IMR-90 (cell line): ENCODE measurements at places on chromosomes 3 and 15. TPM values are rescaled to one million over a fixed set of nuclear protein-coding genes. Genes with fewer than 3 reads are reported as not detected.

DNA sequence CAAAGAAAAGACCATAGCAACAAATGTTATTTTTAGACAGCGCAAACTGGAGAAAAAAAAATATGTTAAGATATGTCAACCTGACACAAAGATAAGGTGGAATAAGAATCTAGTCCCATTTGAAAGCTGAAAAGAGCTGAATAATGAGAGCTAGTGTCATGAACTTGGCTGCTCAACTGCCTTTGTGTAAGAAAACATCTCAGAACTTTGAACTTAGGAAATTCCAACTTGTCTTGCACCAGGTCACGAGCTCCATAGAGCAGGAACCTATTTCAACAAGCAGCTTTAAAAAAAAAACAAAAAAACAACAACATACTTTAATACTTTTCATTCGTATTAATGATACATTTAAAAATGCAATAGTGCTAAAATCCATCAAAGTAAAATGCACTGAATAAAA is 79.5 kb downstream of the ZNF280D start:
- no peak for DNase-seq

The GRK7 gene
- not detected in 2 replicates for polyA plus RNA-seq

GRCh38 chr3:43316783-43317460 is 30.6 kb downstream of the SNRK start:
- DNase-seq, result no peak

DNA sequence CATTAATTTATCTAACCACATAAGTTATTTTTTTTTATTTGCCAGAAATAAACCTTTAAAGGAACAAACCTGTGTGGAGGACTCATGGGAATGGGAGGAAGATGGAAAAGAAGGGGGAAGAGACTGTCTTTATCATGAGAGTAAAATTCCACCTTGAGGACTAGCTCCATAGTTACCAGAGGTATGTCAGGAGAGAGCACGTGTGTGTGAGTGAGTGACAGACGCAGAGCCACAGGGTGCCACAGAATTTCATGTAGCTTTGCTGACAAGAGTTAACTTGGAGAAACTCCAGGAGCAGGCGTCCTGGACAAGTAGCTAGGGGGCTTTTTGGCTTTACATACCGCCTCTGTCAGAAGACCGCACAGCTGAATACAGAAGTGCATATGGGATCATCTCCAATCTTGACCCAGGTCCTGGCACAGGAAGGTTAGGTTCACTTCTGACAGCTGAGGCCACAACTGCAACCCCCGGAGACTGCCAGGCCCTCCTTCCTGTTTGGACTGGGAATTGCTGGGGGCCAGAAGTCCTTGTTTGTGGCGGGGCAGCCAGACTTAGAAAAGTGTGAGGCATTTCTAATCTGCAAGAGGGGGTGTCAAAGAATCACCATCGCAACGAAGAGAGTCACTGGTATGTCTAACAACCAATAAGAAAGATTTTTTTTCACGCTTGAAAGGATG is 197.8 kb upstream of the TPM1 start:
- no peak for DNase-seq

The SLC28A2 gene
- not detected in 2 replicates for polyA plus RNA-seq

The PCSK6 gene
- polyA plus RNA-seq, result not detected in 2 replicates
